AG09309 (cell line): ENCODE measurements at places on chromosomes 3 and 15.

GRCh38 chr3:182609575-182610156 lies 183.6 kb upstream of the ATP11B start:
- DNase-seq, result no peak

GRCh38 chr15:65926899-65927298 lies 57.6 kb downstream of the RAB11A start:
- no peak for DNase-seq

- no peak for DNase-seq
These were observed 6.7 kb downstream of the GHSR start for GRCh38 chr3:172441581-172441980.

GRCh38 chr3:194265505-194265892 lies 85.6 kb downstream of the CPN2 start:
- peak; percentile 62 for DNase-seq

DNA sequence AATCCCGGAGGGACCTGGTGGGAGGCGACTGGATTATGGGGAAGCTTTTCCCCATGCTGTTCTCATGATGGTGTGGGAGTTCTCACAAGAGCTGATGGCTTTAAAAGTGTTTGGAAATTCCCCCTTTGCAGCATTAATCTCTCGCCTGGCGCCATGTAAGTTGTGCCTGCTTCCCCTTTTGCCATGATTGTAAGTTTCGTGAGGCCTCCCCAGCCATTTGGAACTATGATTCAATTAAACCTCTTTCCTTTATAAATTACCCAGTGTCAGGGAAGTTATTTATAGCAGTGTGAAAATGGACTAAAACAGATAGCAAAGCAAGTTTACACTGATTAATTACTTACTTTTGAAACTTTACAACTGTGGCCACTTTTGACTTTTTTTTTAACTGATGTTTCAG lies 10.6 kb upstream of the U2SURP start:
- DNase-seq, result no peak

GRCh38 chr3:179321668-179322285 lies 1.1 kb upstream of the ZNF639 start:
- DNase-seq, result no peak

GRCh38 chr3:195697582-195698324 lies 23.0 kb upstream of the MUC20 start:
- DNase-seq, result peak; percentile 63

DNA sequence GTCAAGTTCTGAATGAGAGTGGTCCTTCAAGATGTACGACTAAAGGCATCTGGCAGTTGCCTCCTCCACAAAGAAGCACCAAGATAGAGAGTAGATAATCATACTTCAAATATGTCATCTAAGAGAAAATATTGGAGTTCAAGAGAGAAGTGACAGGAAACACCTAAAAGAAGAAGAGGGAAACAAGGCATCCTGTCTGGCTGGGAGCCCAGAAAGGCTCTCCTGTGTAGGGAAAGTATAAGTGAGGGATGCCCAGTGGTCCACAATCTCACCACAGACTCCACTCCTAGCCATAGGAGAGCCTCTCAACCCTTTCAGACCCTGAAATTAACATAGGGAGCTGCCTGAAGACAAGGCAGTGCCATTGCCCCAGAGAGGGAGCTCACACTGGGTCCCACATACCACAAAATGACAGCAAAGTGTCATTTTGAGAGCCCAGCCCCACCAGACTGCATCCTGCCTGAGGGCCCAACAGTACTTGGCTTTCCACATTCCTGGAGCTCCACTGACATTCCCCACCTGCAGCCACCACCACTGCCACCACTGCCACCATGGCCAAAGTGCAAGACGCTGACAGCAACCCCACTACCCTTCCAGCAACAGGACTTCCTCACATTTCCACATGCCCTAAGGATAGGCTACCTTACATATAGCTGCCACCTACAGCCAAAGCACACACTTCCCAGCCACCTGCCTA lies 210.6 kb downstream of the ATP8B4 start:
- no peak for DNase-seq

DNA sequence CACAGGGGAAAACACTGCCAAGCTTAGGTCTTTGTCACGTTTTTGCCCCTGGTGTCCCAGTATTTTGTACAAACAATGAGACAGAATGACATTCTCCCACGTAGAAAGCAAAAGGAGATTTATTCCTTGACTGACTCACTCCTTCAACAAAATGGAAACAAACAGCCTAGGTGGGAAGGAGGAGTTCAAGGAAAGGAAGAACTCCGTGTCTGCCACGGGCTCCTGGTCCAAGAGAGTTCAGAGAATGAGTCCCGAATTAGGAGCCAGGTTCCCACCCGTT lies 8.1 kb downstream of the TLE3 start:
- DNase-seq, result no peak

- DNase-seq, result no peak
These were observed 8.4 kb upstream of the EHD4 start for GRCh38 chr15:41980654-41981323.

- no peak for DNase-seq
These were observed 97.5 kb downstream of the DNAJB8 start for GRCh38 chr3:128369121-128369703.

- DNase-seq, result no peak
These were observed 186.4 kb upstream of the NANOGP8 start for GRCh38 chr15:35271371-35272043.

GRCh38 chr3:61277411-61277810 lies 26.2 kb upstream of the FHIT start:
- DNase-seq, result no peak

- DNase-seq, result no peak
These were observed 27.3 kb upstream of the DUSP7 start for GRCh38 chr3:52083556-52084087.

DNA sequence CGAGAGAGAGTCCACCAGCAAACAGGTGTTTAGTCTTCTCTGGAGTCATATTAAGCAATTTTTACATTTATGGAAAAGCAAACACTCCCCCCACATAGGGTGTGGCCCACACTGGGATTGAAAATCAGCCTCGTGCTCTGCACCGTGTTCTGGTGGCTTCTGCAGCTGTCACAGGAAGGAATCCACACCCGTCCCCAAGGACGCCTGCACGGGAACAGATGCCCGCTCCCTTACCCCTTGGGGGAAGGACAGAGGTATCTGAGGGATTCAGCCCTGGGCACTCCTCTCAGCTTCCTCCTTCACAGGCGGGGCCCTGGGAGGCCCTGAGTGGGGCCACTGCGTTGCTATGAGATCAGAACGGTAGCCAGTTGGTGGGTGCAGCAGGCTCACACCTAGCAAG lies 27.8 kb downstream of the LIPC start:
- no peak for DNase-seq

DNA sequence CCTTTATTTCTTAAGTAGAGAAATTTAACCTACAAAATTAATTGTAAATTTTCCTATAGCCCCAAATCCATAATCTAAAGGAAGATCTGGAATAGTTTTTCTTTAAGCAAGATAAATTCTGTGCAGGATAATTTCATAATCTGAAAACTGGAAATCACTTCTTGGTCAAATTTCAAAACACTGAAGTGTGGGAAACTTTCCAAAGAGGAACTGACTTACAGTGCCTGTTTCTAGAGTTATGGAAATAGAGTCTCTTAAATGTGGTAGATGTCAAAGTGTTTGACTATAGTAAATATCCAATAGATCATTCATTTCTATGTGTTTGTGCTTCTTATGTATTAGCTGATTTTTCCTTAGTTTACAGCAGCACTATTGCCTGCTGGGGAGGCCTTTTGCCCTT lies 1.6 kb upstream of the P2RY13 start:
- no peak for DNase-seq

- no peak for DNase-seq
These were observed 29.7 kb downstream of the ZBBX start for GRCh38 chr3:167350245-167350862.

GRCh38 chr3:217948-218347 lies 21.4 kb downstream of the CHL1 start:
- no peak for DNase-seq

DNA sequence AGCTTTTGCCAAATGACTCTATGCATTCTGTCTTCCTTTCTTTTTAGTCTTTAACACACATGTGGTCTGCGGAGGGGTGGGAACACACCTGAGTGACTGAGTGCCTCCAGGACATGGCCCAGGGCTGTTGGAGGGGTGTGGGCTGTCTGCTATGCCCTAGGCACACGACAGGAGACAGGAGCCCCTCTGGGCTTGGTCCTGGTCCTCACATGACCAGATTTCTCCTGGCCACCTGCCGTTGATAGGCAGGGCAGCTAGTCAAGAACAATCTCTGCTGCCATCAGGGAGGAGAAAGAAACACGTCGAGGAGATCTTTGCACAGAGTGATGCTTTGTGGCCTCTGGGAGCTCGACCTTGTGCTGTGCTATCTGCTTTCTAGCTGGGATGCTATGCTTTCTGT lies 176.6 kb downstream of the KLF13 start:
- DNase-seq, result no peak

DNA sequence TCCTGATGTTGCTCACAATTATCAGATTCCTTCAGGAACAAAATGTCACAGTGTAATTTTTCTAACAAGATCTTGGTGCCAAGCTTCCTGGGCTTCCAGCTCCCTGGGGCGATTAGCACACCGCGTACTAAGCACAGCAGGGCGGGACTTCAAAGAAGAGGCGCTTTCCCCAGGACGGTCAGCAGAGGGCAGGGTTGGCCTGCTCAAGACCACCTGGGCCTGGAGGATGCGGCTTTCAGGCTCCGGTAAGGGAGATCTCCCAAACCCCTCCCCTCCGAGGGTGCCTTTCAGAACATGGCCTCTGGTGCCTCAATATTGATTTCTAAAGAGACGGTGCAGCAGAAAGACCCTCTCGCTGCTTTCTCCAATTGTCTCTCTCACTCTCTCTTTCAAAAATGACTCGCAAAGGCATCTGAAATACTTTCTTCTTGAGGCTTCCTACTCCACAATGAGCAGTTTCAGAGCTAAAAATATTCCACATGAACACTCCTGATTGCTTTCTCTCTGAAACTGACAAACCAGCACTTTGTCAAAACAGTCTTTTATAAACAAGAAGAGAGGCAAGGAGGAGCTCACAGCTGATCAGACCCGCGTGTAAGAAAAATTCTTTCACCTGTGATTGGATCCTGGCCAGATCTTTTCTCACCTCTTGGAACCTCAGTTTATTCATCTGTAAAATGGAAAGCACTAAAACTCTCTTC lies 154.0 kb downstream of the ADAMTS9 start:
- DNase-seq, result peak; percentile 52

DNA sequence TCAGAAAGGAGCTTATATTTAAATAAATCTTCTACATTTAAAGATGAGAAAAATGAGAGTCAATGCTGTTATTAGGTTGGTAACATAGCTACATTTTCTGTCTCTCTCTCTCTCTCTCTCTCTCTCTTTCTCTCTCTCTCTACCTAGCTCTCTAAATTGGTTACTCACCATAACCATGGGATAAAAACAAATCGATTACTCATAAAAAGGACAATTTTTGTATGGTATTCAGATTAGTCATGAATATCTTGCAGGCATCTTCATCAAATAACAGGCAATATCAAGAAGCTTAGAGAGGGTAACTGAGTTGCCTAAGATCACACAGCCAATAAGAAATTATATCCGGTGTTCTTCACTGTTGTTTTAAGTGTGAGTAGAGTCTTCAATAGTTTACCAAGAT lies 81.8 kb upstream of the ALCAM start:
- no peak for DNase-seq

DNA sequence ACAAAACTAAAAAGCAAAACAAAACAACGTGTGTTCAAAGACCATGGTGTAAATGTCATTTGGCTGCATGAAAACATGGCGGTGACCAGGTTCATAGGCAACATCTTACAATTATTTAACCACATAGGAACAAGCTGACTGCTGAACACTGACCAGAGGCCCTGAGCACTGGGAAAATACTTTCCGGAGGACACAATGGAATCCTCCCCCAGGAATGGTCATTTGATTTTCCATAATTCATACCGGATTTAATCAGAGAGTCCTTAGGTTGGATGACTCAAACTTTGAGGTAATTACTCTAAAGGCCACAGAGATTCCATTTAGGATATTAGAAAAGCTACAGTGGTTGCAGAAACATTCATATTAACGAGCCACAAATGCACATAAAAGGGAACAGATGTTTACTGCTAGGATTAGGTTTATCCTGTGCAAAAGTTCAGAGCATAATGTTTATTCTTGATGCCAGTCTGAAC lies 254.7 kb downstream of the NR1D2 start:
- DNase-seq, result peak; percentile 52

DNA sequence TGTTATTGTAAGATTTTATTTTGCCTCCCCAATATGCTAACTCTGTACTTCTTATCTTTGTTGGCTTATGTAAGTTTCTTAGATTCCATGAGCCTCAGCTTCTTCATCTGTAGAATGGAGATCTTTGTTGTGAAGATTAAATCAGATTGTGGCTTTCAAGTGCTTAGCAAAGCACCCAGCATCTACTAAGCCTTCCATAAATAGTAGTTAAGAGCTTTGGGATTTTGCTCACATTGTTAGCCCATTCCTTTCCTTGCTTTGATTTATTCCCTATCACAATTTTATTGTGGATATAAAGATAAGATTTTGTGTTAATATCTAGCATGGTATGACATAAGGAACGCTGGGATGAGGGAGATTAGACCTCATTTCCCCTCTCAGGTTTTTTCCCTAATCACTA lies 501.4 kb downstream of the PYDC2 start:
- no peak for DNase-seq

- no peak for DNase-seq
These were observed 89.4 kb downstream of the RFTN1 start for GRCh38 chr3:16423947-16424673.

GRCh38 chr3:180383332-180384020 lies 218.5 kb upstream of the TTC14 start:
- no peak for DNase-seq

- DNase-seq, result no peak
These were observed 155.9 kb upstream of the BHLHE40 start for GRCh38 chr3:4823385-4823784.

DNA sequence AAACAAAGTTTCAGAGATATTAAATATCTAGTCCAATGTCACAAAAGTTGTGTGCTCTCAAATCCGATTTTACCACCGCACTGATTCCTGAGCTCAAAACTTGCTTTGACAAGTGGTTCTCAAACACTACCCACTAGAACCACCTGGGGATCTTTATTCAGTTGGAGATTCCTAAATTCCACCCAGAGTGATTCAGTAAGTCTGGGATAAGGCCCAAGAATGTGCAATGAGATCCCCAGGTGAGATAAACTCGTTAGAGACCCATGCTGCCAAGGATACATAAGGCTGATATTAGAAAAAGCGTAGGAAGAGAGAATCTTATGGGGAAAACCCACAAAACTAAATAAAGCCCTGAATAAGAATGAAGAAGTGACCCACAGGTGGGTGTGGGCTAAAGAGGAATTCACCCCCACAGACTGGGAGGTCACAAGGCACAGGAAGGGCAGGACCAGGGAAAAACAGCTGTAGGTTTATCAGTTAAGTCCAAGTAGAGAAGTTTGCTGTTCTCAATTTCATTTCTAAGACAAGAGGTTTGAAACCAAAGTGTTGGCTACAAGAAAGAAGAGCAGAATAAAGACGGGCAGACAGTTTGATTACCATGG lies 11.5 kb upstream of the RPS17 start:
- no peak for DNase-seq

GRCh38 chr3:146476094-146476740 lies 6.9 kb upstream of the PLSCR2 start:
- no peak for DNase-seq

- DNase-seq, result no peak
These were observed 22.5 kb downstream of the KCTD6 start for GRCh38 chr3:58514405-58514804.
